ENCODE measurements at places on chromosomes 12 and 14. TPM values are rescaled to one million over a fixed set of nuclear protein-coding genes. Genes with fewer than 3 reads are reported as not detected.

DNA sequence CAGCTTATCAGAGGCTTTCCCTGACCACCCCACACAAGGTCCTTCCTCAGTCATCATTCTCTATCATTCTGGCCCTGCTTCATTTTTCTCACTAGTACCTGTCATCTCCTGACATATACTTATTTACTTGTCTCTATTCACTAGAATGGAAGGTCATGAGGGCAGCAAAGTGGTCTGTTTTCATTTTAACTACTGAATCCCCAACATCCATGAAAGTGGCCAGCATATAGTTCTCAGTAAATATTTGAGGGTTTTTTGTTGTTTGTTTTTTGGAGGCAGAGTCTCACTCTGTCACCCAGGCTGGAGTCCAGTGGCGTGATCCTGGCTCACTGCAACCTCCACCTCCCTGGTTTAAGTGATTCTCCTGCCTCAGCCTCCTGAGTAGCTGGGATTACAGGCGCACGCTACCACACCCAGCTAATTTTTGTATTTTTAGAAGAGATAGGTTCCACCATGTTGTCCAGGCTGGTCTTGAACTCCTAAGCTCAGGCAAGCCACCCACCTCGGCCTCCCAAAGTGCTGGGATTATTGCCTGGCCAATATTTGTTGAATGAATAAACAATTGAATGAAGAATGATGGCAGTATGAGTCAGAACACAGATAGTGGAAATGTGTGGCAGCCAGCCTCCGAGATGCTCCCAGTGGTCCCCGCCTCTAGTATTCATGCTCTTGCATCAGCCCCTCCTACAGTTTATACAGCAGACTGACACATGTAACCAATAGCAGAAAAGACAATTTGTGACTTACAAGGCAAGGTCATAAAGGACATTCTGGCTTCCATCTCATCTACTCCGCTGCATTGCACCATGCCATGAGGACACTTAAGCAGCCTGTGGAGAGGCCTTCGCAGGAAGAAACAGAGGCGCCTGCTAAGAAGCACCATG lies 7.0 kb upstream of the ANO6 start:
- H3K27ac ChIP-seq, result no peak overlapping the region
- no peaks in the 10 kb centered on the region for H3K36me3 ChIP-seq
- H3K4me3 ChIP-seq, result no peak overlapping the region
- DNase-seq, result no peak
- no peaks in the 10 kb centered on the region for H3K4me1 ChIP-seq
- H3K27me3 ChIP-seq, result no peaks in the 10 kb centered on the region

The SCN8A gene
- 0.38 TPM for total RNA-seq

- H3K4me3 ChIP-seq, result no peak overlapping the region
- DNase-seq, result no peak
- no peaks in the 10 kb centered on the region for H3K36me3 ChIP-seq
- H3K27ac ChIP-seq, result no peak overlapping the region
These were observed 124.6 kb upstream of the E2F7 start for GRCh38 chr12:77189901-77190416.

The KRT73 gene
- 0.09 TPM for total RNA-seq

- DNase-seq, result no peak
- H3K27me3 ChIP-seq, result peaks cover 29% of the 10 kb centered on the region
- no peak overlapping the region for H3K4me3 ChIP-seq
- no peak overlapping the region for H3K27ac ChIP-seq
- no peaks in the 10 kb centered on the region for H3K36me3 ChIP-seq
- peaks cover 13% of the 10 kb centered on the region for H3K4me1 ChIP-seq
These were observed 39.1 kb upstream of the DHRS7 start for GRCh38 chr14:60204104-60204842.

The HAL gene
- 0.09 TPM for total RNA-seq

- peaks cover 11% of the 10 kb centered on the region for H3K36me3 ChIP-seq
- no peak overlapping the region for H3K27ac ChIP-seq
- H3K4me3 ChIP-seq, result no peak overlapping the region
- DNase-seq, result no peak
These were observed 50.2 kb downstream of the ARL6IP4 start for GRCh38 chr12:123030686-123031085.

The GSKIP gene
- 19.3 TPM for total RNA-seq

DNA sequence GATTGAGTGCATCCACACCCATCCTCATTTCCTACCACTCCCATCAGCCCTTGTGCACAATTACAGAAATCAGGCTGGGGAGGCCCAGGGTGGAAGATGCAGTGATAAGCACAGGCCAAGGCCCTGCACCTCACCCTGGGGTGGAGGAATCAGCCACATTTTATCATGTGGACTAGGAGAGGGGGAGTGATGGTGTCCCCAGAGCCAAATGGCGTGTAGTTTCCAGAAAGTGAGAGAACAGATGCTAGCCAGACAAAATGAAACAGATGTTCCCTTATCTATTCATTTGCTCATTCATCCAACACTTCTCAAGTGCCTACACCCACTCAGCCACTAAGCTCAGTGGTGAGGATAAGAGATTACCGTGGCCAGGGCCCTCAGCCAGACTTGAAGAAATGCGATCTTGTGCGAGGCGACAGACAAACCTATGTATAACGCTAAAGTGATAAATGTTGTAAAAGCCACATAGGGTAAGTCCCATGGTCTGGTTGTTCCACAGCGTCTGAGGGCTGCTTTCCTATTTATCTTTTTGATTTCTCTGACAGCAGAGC lies 93.6 kb downstream of the STAB2 start:
- DNase-seq, result no peak
- H3K27me3 ChIP-seq, result no peaks in the 10 kb centered on the region
- H3K4me1 ChIP-seq, result no peaks in the 10 kb centered on the region
- H3K27ac ChIP-seq, result no peak overlapping the region
- no peaks in the 10 kb centered on the region for H3K36me3 ChIP-seq

The KCNMB4 gene
- 0.19 TPM for total RNA-seq

The ARHGEF25 gene
- 1.7 TPM for total RNA-seq

DNA sequence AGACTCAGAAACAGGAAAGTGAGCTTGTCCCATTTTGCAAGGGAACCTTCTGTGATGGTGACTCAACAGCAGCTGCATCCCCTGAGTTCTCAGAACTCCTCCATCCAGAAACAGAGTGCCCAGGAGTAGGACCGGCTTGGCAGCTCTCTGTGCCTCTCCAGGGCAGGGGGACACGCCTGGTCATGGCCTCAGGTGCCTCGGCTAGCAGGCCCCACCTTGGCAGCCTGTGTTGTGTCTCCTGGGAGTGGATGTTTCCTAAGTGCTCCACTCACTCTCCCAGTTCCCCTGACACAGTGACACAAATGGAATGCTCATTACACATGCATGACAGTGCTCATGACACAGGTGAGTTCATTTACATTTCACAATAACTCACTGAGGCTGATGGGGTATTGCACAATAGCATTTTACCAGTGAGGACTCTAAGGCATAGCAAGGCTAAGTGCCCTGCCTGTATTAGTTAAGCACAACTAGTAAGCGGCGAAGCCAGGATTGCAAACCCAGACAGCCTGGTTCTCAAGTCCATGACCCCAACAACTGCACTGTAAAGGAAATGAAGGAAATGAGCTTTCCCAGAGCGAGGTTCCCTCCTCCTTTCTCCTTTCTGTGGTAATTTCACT lies 47.4 kb downstream of the CALM1 start:
- no peak overlapping the region for H3K4me3 ChIP-seq
- peaks cover 12% of the 10 kb centered on the region for H3K27me3 ChIP-seq
- H3K4me1 ChIP-seq, result no peaks in the 10 kb centered on the region
- H3K36me3 ChIP-seq, result no peaks in the 10 kb centered on the region
- no peak overlapping the region for H3K27ac ChIP-seq

The MYRFL gene
- not detected for total RNA-seq

- no peaks in the 10 kb centered on the region for H3K4me1 ChIP-seq
- DNase-seq, result no peak
- H3K27ac ChIP-seq, result no peak overlapping the region
- no peaks in the 10 kb centered on the region for H3K36me3 ChIP-seq
These were observed 47.8 kb downstream of the SLC41A2 start for GRCh38 chr12:104910196-104910840.

- peak; percentile 85 for DNase-seq
- H3K27me3 ChIP-seq, result no peaks in the 10 kb centered on the region
- H3K4me3 ChIP-seq, result no peak overlapping the region
- H3K4me1 ChIP-seq, result peaks cover 42% of the 10 kb centered on the region
These were observed 49.2 kb downstream of the FBXW8 start for GRCh38 chr12:116959845-116960514.

GRCh38 chr12:124391340-124392261 lies 96.7 kb downstream of the RFLNA start:
- peak; percentile 77 for DNase-seq
- H3K4me1 ChIP-seq, result peaks cover 24% of the 10 kb centered on the region
- peak overlapping the region; percentile 68 for H3K4me3 ChIP-seq
- no peaks in the 10 kb centered on the region for H3K27me3 ChIP-seq

Data from activated CD4-positive, alpha-beta T cell treated with anti-CD3 and anti-CD28 coated beads, Interleukin-2, amount 10 ng/mL, durations not matched to agents 24 days and 14 days (primary cell).